Daoy (cell line): ENCODE measurements at places on chromosomes 3 and 15. TPM values are rescaled to one million over a fixed set of nuclear protein-coding genes. Genes with fewer than 3 reads are reported as not detected.

SH3BP5 gene
- 20.3 and 21.0 TPM in 2 replicates for total RNA-seq

SLC6A20 gene
- not detected in 2 replicates for total RNA-seq

GALK2 gene
- 32.0 and 45.5 TPM in 2 replicates for total RNA-seq

PROS1 gene
- total RNA-seq = 5.9 and 8.3 TPM in 2 replicates

POLG gene
- total RNA-seq = 30.9 and 35.0 TPM in 2 replicates

SLC27A2 gene
- 1.1 and 1.3 TPM in 2 replicates for total RNA-seq
